A549 treated with Hydrocortisone at 1 μM for 4 hours (cell line): ENCODE measurements at places on chromosomes 5 and 9. TPM values are rescaled to one million over a fixed set of nuclear protein-coding genes. Genes with fewer than 3 reads are reported as not detected.

The ANGPTL2 gene
- total RNA-seq = 0.05 TPM in 1 of 5 replicates, not detected in the others

The FOXD4L5 gene
- 0.03 TPM in 3 of 5 replicates, not detected in the others for total RNA-seq

The HCN1 gene
- total RNA-seq = not detected in 5 replicates

The PTPRD gene
- 0.08 to 0.40 TPM (median 0.29 TPM) in 5 replicates for total RNA-seq

The CCIN gene
- 0.06 TPM in 1 of 5 replicates, not detected in the others for total RNA-seq

The CCNJL gene
- total RNA-seq = 9.9 to 14.0 TPM (median 10.9 TPM) in 5 replicates

The CAMK2A gene
- 0.59 to 0.90 TPM (median 0.80 TPM) in 5 replicates for total RNA-seq

The HMGCS1 gene
- 52.6 to 70.9 TPM (median 58.4 TPM) in 5 replicates for total RNA-seq
